Thoracic aorta (tissue), 2 donors: ENCODE measurements at places on chromosomes 6 and 20. TPM values are rescaled to one million over a fixed set of nuclear protein-coding genes. Genes with fewer than 3 reads are reported as not detected.

- no peak overlapping the region for H3K27ac ChIP-seq
- no peaks in the 10 kb centered on the region for H3K4me1 ChIP-seq
- no peak overlapping the region for H3K4me3 ChIP-seq
- no peaks in the 10 kb centered on the region for H3K36me3 ChIP-seq
- no peaks in the 10 kb centered on the region for H3K27me3 ChIP-seq
Measured at GRCh38 chr6:95866732-95867131, 149.0 kb upstream of the FUT9 start.

- no peaks in the 10 kb centered on the region for H3K4me1 ChIP-seq
- H3K27me3 ChIP-seq = no peaks in the 10 kb centered on the region
- no peak for DNase-seq
- no peaks in the 10 kb centered on the region for H3K36me3 ChIP-seq
- H3K27ac ChIP-seq = no peak overlapping the region
- no peak overlapping the region for H3K4me3 ChIP-seq
Measured at GRCh38 chr20:16777126-16777525, 29.0 kb downstream of the OTOR start.

DNA sequence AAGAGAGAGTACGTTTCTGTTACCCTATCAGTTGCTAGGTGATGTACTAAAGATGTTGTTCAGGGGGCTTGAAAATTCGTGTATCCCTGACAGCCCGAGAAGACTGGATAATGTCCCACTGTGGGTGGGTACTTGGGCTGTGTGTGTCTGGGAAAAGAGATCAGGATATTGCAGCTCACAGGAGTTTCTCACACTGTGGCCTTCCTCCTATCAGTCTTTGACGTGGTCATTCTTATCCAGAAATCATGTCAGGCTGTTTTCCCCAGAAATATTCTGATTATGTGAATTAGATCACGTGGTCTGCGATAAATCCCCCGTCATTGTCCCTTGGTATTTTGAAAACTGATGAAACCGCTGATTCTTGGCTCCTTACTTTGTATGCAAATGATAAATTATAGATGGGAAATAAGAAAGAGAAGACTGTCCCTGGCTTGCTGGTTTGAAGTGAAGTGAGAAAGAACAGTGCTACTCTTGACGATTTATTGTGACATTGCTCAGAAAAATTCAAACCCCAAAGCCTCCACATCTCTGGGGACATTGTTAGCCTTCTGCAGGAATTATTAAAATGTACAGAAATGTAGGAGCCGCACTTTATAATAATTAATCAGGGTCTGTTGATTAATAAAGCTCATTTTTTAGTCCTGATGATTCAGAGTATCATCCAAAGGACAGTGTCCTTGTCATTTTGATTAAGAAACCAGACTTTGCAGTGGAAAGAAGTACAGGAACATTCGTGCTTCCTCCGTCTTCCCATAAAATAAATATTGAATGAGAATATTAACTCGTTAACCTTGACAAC is 167.5 kb upstream of the TSHZ2 start:
- H3K27me3 ChIP-seq = no peaks in the 10 kb centered on the region
- no peaks in the 10 kb centered on the region for H3K36me3 ChIP-seq
- no peak overlapping the region for H3K27ac ChIP-seq
- DNase-seq = no peak

- no peaks in the 10 kb centered on the region for H3K36me3 ChIP-seq
- no peak for DNase-seq
- H3K4me3 ChIP-seq = no peak overlapping the region
Measured at GRCh38 chr20:19690462-19690861, 67.6 kb upstream of the RIN2 start.

DNA sequence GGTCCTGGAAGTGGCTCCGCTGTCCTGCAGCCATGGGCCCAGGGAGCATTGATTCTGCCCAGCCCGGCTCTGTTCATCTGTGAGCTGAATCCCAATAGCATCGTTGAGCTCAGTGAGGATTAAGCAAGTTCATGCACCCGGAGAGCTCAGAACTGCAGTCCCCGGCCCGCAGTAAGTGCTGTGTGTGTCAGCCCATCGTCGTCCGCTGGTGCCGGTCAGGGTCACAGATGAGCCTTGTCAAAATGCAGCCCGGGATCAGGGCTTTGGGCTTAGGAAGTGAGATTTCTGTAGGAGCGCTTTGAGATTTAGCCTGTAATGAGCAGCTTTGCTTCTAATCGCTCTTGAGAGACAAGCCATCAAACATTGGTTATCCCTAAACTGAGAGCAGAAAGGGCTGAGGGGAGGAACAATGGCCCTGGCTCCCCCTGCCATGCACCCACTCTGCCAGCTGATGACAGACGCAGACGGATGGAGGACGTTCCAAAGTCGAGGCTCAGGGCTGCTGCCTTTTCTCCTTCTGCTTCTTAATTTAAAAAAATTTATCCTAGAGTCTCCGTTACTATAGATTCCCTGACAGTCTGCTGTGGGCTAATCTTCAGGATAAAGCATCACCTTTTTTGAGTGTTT is 25.6 kb upstream of the SULF2 start:
- H3K27ac ChIP-seq = no peak overlapping the region
- H3K4me3 ChIP-seq = no peak overlapping the region
- H3K27me3 ChIP-seq = no peaks in the 10 kb centered on the region
- no peaks in the 10 kb centered on the region for H3K36me3 ChIP-seq
- no peak for DNase-seq
- H3K4me1 ChIP-seq = no peaks in the 10 kb centered on the region

The DCDC2 gene
- not detected for total RNA-seq

DNA sequence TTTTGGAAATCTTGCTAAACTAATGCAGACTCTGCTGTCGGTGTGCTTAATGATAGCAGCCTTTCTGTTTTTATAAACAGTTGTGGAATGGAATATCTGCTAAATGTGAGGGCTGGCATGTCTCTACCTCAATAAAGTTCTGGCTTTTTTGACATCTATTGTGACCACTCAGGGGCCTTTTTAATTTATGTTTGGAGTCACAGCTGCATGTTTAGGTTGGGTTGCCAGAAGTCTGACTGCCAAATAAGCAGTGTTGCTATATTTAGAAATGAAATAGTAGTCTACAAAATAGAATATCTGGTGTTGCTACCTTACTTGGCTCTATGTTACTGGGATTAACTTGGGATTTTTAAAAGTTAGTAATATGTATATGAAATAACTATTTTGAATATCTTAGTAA is 125.1 kb upstream of the LOC128125822 start:
- no peak overlapping the region for H3K4me3 ChIP-seq
- H3K36me3 ChIP-seq = no peaks in the 10 kb centered on the region
- DNase-seq = no peak
- H3K4me1 ChIP-seq = no peaks in the 10 kb centered on the region
- no peaks in the 10 kb centered on the region for H3K27me3 ChIP-seq

GRCh38 chr6:41428996-41429421 is 93.6 kb downstream of the NCR2 start:
- H3K4me1 ChIP-seq = peaks cover 37% of the 10 kb centered on the region
- DNase-seq = no peak
- H3K27ac ChIP-seq = peak overlapping the region; percentile 83
- peak overlapping the region; percentile 84 for H3K4me3 ChIP-seq
- no peaks in the 10 kb centered on the region for H3K36me3 ChIP-seq

GRCh38 chr6:10320291-10320690 is 94.6 kb downstream of the TFAP2A start:
- H3K27me3 ChIP-seq = no peaks in the 10 kb centered on the region
- no peaks in the 10 kb centered on the region for H3K4me1 ChIP-seq
- no peak for DNase-seq
- H3K36me3 ChIP-seq = no peaks in the 10 kb centered on the region
- H3K4me3 ChIP-seq = no peak overlapping the region

DNA sequence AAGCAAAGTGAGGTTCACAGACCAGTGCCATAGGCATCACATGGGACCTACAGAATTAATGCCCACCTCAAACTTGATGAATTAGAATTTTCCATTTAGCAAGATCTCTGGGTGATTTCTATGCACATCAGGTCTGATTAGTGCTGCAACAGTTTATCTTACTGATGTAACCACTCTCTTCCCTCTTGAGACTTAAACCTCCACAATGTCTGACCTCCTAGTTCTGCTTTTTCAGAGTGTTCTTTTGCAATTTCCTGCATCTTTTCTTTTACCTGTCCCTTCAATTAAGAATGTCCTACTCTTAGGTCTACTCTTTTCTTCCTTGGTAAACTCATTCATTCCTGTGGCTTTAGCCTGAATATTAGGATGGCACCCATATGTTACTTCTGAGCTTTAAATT is 615.3 kb downstream of the TFAP2A start:
- no peaks in the 10 kb centered on the region for H3K36me3 ChIP-seq
- H3K27ac ChIP-seq = no peak overlapping the region
- H3K4me3 ChIP-seq = no peak overlapping the region
- DNase-seq = no peak
- no peaks in the 10 kb centered on the region for H3K4me1 ChIP-seq
- H3K27me3 ChIP-seq = no peaks in the 10 kb centered on the region

The ROS1 gene
- not detected for total RNA-seq

- peak overlapping the region; percentile 93 for H3K27ac ChIP-seq
- H3K4me1 ChIP-seq = peaks cover 11% of the 10 kb centered on the region
- no peaks in the 10 kb centered on the region for H3K27me3 ChIP-seq
- H3K36me3 ChIP-seq = no peaks in the 10 kb centered on the region
- no peak for DNase-seq
- H3K4me3 ChIP-seq = peak overlapping the region; percentile 89
Measured at GRCh38 chr6:30571762-30572082, 480 bp downstream of the ABCF1 start.

DNA sequence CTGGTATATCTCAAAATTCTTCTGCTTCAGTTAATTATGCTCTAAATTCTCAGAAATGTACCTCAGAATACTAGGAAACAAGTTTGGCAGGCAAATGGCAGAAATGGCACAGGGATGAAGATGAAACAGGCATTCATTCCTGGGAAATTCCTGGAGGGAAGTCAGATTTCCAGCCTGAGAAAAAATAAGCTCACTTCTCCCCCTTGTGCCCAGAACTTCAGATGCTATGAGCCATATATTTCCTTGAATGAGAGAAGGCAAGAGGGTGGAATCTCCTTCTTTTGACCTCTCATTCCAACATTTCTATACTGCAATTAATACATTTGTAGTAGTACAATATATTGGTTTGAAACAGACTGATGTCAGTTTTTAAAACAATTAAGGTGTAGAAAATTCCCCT is 22.8 kb downstream of the RGS17 start:
- no peaks in the 10 kb centered on the region for H3K36me3 ChIP-seq
- H3K27me3 ChIP-seq = no peaks in the 10 kb centered on the region
- H3K4me3 ChIP-seq = no peak overlapping the region
- no peak overlapping the region for H3K27ac ChIP-seq

DNA sequence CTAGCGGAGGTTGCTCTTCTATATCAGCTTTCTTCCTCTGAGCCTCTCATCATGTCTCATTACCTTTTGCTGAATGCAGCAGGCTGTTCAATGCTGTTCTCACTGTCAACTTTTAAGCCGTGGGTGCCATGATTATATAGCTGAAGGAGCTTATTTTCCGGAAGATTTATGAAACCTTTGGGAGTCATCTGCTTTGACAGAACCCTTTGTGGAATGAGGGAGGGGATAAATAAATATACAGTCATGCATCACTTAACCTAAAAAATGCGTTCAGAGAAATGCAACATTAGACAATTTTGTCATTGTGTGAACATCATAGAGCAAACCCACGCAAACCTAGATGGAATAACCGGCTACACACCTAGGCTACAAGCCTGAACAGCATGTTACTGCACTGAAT is 102.2 kb upstream of the AKAP12 start:
- peaks cover 6% of the 10 kb centered on the region for H3K4me1 ChIP-seq
- H3K4me3 ChIP-seq = no peak overlapping the region
- no peak overlapping the region for H3K27ac ChIP-seq
- no peaks in the 10 kb centered on the region for H3K36me3 ChIP-seq
- DNase-seq = no peak

The CLDN20 gene
- total RNA-seq = not detected

The LCA5 gene
- total RNA-seq = 4.6 TPM

The OLIG3 gene
- not detected for total RNA-seq

The CRISP3 gene
- not detected for total RNA-seq

DNA sequence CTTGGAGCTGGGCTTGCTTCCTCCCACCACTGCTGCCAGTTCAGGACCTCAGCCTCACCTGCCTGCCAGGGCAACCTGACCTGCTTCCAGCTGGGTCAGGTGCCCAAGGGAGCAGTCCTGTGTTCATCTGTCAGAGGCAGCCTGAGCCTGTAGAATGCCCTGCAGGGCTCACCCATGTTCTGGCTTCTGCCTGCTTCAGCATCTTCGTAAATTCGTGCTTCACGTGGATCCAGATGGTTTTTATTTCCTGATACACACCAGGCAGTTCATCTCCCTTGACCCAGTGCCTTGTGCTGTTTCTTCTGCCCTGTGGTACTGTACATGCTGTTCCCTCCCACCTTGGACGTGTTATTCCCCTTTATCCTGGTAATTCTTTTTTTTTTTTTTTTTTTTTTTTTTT is 50.2 kb downstream of the ARID1B start:
- peak overlapping the region; percentile 22 for H3K4me3 ChIP-seq
- H3K27ac ChIP-seq = peak overlapping the region; percentile 63
- no peaks in the 10 kb centered on the region for H3K27me3 ChIP-seq
- peaks cover 39% of the 10 kb centered on the region for H3K4me1 ChIP-seq

The GPX5 gene
- not detected for total RNA-seq

DNA sequence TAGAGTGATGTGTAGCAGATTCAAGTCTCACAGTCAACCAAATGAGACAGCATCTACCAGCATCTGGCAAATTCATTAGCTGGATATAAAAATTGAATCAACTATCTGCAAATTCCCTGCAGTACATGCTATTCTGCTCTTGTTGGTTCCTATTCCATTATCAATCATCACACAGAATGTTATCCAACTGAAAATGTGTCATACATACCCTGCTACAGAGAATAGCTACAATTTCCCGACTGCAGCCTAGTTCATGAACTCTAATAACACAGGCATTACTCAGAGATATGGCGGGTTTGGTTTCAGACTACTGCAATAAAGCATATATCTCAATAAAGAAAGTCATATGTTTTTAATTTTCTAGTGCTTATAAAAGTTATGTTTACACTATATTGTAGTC is 78.4 kb downstream of the AHI1 start:
- no peaks in the 10 kb centered on the region for H3K4me1 ChIP-seq
- no peaks in the 10 kb centered on the region for H3K27me3 ChIP-seq
- no peak for DNase-seq
- no peak overlapping the region for H3K4me3 ChIP-seq

DNA sequence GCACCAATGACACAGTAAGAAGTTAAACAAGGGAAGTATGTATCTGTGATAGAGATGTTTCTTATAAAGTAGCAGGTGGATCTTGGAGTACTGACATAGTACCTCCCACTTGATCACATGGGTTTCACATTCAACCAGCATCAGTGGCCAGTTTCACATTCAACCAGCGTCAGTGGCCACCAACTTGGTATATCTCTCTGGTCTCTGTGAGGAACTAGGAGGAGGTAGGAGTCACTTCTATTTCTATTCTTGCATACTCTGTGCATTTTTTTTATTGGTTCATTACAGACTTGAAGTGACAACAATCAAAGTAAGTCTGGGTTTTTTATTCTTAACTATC is 200.3 kb upstream of the SIM1 start:
- no peak overlapping the region for H3K4me3 ChIP-seq
- H3K27ac ChIP-seq = no peak overlapping the region
- H3K27me3 ChIP-seq = no peaks in the 10 kb centered on the region
- H3K4me1 ChIP-seq = no peaks in the 10 kb centered on the region
- H3K36me3 ChIP-seq = no peaks in the 10 kb centered on the region
